ENCODE measurements at places on chromosomes 1 and 21.

GRCh38 chr1:202069662-202070061 lies 53.1 kb upstream of the GPR37L1 start:
- DNase-seq, result no peak

- no peak for DNase-seq
Measured at GRCh38 chr21:34707876-34708325, 39.1 kb downstream of the CLIC6 start.

- no peak for DNase-seq
Measured at GRCh38 chr1:11413986-11414391, 65.0 kb upstream of the DISP3 start.

DNA sequence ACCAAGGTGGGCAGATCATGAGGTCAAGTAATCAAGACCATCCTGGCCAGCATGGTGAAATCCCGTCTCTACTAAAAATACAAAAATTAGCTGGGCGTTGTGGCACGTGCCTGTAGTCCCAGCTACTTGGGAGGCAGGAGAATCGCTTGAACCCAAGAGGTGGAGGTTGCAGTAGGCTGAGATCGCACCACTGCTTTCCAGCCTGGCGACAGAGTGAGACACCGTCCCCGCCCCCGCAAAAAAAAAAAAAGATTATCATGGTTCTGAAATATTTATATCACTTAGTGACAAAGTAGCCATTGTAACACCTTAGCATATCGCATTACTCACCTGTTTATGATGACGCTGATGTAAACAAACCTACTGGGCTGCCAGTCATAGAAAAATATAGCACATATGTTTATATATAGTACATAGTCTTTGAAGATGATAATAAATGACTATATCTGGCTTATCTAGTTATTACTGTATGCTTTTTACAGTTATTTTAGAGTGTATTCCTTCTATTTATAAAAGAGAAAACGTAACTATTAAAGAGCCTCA lies 160.2 kb downstream of the NCAM2 start:
- no peak for DNase-seq

Measured in SJSA1 (cell line).